ENCODE measurements at places on chromosomes 4 and X.

DNA sequence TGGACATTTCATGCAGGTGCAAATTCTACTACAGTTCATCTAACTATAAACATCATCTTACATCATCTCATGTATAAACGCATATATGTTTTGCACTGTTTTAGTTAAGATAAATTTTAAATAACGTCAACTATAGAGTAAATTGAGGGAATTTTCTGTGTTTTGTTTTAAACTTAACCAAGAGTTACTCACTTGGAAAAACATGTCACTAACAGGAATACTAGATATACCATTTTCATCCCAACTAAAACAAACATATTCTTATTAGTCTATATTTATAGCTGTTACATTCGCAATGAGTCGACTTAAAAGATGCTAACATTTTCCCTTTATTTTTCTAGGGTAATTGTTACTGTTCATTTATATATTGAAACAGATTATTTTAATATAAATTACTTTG lies 159.6 kb downstream of the PDGFC start:
- DNase-seq: no peak

DNA sequence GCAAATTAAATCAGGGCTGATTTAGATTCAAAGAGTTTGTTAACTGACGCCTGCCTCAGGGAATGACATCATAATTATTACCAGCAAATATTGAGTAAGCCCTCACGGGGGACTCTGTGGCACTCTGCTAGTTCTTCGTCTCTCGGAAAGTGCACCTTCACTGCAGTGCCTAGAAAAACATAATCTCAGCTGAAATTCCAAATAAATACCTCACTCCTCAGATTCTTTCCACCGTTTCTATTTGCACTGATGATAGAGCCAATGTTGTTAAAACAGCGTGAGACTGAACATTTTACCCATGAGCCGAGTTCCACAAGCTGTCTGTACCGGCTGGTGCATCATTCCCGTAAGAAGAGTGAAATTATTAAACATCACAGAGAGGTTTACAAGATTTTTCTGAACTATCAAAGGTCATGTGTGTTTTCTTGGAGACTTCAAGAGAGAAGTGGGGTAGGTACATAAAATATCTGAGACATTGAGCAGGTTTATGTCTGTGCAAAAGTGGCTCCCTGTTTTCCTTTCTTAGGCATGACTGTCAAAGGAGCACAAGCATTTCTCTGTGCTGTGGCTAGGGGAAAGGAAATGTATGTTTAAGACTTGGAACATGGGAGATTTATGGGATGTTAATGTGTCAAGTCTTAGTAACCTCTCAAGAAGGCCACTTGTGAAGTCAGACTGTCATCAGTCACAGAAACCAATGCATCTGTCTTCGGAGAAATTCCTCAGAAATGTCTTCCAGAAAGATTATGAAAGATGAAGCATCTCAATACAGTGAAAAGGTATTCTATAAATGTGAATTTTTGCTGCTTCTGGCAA lies 119.6 kb downstream of the CBLL2 start:
- DNase-seq: no peak

- peak; percentile 67 for DNase-seq
These were observed 80.4 kb downstream of the HS6ST2 start for GRCh38 chrX:132877954-132878536.

DNA sequence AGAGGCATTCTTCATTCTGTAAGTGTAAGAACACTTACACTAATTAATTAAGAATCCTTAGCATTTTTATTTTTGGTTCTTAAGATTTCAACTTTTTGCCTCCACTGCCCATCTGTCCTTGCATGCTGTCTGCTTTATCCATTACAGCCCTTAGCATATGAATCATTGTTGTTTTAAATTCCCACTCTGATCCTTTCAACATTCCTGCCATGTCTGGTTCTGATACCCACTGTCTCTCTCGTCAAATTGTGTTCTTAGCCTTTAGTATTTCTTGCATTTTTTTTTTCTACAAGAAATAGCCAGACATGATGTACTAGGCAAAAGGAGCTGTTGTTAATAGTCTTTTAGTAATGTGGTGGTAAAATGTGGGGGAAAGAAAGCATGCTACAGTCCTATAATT lies 1360.0 kb downstream of the TECRL start:
- DNase-seq: no peak

DNA sequence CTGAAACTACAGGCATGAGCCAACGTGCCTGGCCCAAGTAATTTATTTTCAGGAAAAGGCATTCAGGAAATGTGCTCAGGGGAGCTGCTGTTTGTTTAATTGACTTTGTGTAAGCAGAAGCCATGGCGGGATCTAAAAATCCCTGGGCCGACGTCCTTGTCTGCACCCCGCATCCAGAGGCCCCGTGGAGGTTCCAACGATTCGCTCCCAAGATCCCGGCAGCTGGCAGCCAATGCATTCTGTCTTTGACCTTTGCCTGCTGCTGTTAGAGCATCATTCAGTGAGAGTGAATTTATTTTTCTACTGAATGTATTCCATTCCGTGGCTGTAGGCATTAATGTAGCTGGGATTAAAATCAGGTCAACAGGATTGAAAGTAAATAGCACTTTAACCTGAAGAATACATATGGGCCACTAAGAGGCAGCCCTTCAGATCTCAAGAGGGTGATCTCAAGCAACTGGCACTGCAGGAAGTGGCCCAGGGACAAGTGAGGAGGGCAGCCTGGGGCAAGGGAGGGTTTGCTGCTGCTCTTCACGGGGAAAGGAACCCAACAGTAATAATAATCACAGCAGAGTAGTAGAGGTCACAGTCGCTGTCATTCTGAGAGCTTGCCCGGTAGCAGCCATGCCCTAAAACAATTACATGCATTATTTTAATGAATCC lies 75.2 kb downstream of the PSAPL1 start:
- no peak for DNase-seq

DNA sequence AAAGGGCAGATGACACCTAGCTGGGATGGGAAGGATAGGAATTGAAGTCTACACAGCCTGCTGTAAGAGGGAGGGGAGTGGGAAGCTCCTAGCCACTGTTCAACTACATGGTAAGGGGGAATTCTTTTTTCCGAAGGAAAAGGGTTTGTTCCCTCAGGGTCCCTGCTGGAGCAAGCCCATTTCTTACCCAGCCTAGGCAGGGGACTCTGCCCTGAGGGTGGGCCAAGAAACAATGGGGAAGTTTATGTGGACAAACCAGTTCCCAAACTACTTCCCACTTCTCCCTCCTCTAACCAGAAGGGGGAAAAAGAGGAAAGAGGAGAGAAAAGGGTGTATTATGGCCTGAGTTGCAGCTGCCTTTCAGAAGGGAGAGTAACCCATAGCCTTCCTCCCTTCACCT lies 13.5 kb upstream of the VSIG4 start:
- peak; percentile 46 for DNase-seq

GRCh38 chrX:117653396-117653795 lies 463.2 kb downstream of the KLHL13 start:
- DNase-seq: no peak

- DNase-seq: no peak
These were observed 509 bp upstream of the USP11 start for GRCh38 chrX:47232197-47232802.

DNA sequence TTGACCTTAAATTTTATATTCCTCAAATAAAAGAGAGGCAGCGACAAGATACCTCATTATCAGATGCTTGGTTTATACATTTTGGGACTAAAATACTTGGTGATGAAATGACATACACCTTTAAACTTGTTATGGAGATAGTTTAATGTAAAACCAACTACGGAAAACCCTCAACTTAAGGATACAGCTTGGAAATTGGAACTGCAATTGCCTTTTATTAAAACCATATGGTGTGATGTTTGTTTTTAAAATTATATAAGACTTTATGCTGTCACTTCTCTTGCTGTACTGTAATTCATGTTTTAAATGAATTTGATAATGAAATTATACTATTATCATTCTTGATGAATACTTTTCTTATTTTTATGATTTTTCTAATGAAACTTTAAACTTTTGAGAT lies 25.9 kb downstream of the METTL14 start:
- no peak for DNase-seq

GRCh38 chr4:173294444-173294843 lies 39.7 kb downstream of the HMGB2 start:
- no peak for DNase-seq
